ENCODE measurements at places on chromosomes 3 and 15.

DNA sequence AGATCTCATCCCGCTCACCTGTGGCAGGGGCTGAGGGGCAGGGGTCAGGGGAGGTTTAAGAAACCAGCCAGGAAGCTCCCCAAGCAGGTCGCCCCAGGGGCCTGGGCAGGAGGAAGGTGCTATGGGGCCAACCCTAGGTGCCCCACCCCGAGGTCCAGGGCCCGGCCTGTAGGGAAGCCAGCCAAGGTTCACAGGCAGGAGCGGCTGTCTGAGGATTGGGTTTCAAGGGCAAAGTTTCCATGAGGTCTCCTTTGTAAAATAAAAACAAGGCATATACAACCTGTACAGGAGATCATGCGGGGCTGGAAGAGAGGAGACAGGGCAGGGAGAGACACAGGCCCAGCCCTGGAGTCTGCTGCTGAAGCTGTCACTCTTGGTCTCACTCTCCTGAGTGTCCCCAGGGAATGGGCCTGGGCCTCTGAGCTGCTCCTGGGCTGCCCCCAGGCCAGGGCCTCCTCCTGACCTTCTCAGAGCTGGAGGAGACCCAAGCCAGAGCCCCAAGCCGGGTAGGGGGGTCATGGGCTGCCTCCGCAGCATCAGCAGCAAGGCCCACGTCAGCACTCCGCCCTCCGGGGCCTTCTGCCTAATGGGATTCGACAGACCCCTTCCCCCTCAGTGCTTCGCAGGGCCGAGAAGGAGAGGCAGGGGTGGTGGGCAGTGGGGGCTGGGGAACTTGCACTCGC, 5.5 kb downstream of the CPLX3 start:
- DNase-seq = no peak

DNA sequence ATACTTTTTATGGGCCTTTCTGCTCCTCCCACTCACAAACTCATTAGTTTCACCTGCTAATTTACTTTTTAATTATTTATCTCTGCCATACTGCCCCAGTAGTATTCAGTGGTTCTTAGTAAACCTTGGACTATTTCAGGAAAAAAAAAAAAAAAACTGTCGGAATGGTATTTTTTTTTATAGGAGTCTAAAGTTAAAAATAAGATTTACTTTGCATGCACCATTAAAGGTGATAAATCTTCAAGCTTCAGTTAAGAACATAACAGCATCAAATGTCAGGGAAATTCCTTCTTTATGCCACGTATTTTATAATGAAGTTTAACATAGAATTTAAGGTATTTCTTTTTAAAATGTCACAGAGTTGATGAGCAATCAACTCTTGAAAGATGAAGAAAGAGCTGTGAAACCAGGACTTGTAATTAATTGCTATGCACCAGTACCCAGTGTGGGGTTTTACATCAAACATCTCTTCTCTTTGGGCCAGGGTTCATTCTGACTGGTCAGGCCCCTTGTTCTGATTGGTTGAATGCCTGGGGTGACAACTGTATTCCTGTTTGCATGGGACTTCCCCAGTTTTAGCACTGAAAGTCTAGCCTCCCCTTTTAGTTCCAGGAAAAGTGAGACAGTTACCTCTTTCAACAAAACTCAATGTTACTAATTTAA, 40.3 kb upstream of the PTPRG start:
- no peak for DNase-seq

DNA sequence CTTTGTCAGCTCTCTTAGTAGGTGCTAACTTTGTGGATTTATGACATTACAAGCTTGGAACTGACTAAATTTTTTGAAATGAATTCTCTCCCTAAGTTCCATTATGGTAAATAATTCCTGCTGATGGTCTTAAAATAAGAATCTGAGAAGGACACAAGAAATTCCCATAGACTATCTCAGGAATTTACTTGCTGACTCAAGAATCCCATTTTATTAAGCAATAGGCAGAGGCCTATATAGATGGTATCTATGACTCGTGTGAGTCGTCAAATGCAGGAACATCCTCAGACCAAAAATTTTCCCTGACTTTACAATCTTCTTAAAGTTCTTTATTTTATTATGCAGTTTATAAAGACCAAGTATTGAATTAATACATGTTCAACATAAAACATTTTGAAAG, 30.7 kb upstream of the CBLB start:
- DNase-seq = no peak

GRCh38 chr3:14565868-14566588, 25.9 kb upstream of the GRIP2 start:
- DNase-seq = peak; percentile 73

GRCh38 chr3:190497811-190498210, 16.1 kb upstream of the IL1RAP start:
- DNase-seq = no peak

DNA sequence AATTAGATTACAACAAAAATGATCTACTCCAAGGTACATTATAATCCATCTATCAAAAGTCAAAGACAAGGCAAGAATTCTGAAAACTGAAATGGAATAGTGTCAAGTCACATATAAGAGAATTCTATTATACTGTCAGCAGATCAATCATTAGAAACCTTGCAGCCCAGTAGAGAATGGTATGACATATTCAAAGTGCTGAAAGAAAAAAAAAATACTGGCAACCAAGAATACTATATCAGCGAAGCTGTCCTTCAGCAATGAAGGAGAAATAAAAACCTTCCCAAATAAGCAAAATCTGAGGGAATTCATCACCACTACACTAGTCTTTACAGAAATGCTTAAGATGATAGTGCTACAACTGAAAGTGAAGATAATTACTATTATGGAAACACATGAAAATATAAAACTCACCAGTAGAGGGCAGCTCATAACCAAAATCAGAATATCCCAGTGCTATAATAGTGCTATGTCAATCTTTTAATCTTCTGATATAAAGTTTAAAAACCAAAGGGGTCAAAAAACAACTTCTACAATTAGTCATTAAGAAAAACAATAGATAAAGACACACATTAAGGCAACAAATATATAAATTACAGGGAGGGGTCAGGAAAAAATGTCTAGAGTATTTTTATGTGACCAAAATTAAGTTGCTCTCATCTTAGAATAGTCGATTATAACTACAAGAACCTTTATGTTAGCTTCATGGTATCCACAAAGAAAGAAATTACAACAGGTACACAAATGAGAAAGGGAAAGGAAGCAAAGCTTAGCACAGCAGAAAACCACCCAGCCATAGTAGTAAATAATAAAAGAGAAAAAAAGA, 190.7 kb upstream of the CNTN6 start:
- DNase-seq = peak; percentile 36

GRCh38 chr3:79586232-79586631, 181.6 kb downstream of the ROBO1 start:
- DNase-seq = no peak

DNA sequence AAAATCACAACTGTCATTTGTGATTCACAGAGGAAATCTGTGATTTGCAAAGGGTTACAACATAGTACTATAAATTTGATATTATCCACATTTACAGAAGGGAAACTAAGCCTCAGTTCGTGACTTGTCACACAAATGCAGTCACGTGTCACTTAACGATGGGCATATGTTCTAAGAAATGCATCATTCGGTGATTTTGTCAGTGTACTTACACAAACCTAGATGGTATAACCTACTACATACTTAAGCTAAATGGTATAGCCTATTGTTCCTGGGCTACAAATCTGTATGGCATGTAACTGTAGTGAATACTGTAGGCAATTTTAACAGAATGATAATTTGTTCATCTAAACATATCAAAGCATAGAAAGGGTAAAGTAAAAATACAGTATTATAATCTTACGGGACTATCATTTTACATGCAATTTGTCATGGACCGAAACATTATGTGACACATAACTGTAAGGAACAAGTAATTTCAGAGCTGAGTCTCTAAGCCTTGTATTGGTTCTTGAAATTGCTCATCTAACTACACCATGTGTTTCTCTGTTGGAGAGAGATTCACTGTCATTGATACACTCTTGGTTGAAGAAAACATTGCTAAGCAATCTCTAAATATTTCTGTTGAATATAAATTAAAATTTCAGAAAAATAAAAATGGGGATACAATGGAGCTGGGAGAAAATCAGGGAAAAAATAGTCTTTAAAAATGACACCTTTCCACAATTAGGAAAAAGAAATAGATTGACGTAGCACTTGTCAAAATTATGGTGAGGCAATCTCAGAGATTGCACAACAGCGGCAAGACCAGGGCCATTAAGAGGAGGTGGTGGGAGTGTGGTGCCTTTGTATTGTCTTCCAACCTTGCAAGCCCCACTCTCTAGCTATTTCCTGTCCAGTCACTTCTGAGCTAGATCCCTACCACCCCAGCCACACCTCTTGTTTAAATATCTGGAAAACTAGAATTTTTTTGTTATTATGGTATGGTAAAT, 645.8 kb upstream of the TBL1XR1 start:
- DNase-seq = no peak

GRCh38 chr15:89132611-89133507, 44.6 kb downstream of the ABHD2 start:
- peak; percentile 95 for DNase-seq

DNA sequence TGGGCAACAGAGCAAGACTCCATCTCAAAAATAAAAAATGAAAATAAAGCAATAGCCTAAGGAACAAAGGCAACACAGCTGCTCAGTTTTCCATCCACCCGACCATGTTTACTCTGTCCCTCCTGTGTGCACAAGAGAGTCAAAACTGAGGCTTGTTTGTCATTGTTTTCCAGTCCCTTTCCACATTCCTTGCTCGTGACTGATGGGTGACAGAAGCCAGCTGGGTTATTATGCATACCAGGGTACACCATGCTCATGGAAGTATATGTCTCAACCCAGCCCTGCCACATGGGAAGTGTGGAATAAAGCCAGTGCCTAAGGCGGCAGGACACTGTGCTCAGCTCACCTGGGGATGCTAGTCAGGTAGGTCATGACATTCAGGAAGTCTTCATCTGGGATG, 49.5 kb downstream of the MCF2L2 start:
- no peak for DNase-seq

DNA sequence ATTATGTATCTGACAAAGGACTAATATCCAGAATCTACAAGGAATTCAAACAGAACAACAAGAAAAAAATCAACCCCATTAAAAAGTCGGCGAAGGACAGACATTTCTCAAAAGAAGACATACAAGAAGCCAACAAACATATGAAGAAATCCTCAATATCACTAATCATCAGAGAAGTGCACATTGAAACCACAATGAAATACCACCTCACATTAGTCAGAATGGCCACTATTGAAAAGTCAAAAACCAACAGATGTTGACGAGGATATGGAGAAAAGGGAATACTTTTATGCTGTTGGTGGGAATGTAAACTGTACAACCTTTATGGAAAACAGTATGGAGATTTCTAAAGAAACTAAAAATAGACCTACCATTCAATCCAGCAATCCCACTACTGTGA, 233.1 kb upstream of the PLSCR5 start:
- DNase-seq = no peak

DNA sequence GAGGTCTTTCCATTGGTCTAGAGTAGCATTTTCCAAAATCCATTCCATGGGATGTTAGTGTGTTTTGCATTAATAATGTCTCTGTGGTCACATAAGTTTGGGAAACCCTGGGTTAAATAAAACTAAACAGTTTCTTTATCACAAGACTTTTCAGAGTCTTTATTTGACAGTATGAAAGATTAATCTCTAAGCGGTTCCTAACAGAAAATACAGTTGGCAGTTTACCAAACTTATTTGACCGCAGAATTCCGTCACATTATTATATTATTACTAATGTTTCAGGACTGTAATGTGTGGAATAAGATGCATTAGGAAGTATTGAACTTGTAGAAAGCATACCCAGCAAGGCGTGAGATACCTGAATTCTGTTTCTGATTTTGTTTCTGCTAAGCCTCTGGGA, 71.5 kb upstream of the ADAMTSL3 start:
- DNase-seq = no peak

- DNase-seq = no peak
Observed at GRCh38 chr3:113847664-113848461, 9.3 kb downstream of the GRAMD1C start.

DNA sequence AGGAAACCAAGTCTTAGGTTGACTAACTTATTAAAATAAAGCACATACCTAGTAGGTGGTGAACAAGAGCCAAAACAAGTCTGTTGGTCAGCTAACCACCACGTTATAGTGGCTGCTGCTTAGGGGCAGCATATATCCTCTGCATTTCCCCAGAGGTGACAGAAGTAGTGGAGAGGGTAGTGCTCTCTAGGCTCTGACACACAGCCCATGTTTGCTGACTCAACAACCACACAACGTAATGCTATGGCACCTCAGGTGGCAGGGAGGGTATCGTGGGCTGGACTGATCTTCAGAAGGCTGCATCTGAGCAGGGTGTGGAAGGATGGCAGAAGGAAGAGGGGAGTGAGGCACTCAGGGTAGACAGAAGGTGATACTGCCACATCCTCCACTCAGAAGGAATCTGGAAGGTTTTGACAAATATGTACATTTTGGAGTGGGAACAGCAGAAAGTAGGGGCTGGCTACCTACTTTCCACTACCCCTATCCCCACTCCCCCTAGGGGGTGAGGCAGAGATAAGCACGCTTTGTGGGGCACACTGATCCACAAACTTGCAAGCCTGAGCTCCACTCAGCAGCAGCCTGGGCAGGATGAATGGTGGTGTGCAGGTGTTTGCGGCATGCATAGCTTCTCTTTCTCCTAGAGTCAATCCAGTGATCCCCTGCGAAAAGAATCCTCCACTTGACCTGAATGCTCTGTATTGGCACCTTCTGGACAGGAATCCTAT, 178.1 kb downstream of the RORA start:
- no peak for DNase-seq

DNA sequence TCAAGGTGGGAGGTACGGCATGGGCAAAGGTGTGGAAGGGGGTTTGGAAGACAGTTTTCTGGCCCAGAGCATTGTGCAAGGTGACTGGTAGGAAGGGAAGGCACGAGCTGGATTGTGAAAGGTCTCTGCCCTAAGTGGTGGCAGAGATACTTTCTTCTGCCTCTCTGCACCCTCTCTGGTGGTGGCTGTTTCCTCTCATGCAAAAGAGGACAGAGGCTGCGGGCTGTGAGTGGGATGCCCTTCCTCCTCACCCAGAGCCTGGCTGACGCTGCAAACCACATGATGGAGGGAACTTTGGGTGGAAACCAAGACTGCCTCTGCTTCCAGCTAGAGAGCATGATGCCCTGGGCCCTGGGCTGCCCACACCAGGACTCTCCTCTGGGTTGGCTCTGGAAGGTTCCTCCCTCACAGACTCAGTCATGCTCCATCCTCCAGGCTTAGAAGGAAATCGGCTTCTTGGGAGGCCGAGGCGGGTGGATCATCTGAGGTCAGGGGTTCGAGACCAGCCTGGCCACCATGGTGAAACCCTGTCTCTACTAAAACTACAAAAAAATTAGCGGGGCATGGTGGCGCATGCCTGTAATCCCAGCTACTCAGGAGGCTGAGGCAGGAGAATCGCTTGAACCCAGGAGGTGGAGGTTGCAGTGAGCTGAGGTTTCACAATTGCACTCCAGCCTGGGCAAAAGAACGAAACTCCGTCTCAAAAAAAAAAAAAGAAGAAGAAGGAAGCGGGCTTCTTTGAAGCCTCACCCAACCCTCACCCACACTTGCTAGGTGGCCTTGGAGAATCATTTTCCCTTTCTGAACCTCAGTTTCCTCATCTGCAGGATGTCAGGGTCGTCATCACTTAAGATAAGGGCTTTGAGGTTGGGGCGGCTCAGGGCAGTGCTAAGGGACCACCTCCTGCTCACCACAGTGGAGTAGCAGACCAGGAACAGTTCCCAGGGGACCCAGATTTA, 8.3 kb downstream of the PSTPIP1 start:
- peak; percentile 94 for DNase-seq
